Activated CD4-positive, alpha-beta T cell treated with anti-CD3 and anti-CD28 coated beads for 4 hours (primary cell): ENCODE measurements at places on chromosomes 6 and 20.

DNA sequence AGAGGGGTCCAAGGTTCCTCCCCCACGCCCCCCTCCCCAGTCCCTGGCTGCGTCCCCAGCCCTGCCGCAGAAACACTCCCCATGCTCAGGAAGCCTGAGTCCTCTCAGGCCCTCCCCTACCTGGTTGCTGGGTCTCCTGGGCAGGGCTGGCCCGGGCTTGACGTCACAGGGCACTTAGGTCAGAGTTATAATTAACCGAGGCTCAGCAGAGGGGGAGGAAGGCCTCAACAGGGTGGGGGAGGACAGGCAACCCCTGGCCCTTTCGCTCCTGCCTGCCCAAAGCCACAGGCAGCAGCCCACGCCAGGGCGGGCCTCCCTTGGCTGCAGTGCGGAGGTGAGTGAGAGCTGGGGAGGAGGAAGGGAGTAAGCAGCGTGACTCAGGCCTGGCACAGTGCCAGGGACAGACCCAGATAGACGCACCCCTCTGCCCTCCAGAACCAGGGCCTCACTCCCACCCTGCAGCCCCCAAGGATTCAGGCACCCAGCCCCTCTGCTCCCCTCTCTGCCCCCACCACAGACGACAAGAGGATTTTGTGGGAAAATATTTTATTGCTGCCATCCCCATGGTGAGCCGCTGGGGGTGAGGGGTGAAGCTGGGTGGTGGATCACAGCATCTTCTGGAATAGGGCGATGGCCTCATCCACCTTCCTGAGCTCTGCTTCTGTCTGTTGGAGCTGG is at the start of gene VWA7:
VWA7 (minus strand) TSS at position 340 of the 678 bp plus-strand sequence. CDS start 549 bp downstream, outside the sequence.
- DNase-seq = peak; percentile 77

- no peak for DNase-seq
Observed at GRCh38 chr6:87583822-87584221, 6.0 kb downstream of the RARS2 start.

DNA sequence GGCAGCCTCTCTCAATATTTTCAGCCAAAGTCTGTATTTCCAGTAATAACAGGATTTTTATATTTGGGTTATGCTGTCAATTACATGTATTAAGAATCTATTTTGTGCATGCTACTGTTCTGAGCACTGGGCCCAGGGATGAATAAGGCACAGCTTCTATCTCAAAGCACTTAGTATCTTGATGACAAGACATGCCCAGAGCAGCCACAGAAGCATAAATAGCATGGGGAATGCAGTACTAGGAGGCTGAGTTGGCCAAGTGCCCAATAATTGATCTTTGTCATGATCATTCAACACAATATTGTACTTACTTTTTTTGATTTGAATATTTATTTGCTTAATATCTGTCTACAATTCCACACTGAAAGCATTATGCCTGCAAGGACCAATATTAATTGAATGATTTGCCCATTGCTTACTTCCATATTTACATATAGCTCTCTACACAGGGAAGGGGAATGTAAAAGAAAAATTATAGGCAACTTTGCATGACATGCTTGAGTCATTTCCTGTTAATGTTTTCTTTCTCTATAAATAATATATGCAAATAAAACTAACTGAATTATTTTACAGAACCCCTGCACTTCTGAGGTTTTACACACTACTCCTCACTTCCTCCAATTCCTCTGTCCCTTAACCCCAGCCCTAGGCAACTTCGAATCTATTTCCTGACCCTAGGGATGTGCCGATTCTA is 298.9 kb upstream of the BMP2 start:
- DNase-seq = no peak

GRCh38 chr6:81534934-81535465 is 217.5 kb downstream of the TENT5A start:
- no peak for DNase-seq

DNA sequence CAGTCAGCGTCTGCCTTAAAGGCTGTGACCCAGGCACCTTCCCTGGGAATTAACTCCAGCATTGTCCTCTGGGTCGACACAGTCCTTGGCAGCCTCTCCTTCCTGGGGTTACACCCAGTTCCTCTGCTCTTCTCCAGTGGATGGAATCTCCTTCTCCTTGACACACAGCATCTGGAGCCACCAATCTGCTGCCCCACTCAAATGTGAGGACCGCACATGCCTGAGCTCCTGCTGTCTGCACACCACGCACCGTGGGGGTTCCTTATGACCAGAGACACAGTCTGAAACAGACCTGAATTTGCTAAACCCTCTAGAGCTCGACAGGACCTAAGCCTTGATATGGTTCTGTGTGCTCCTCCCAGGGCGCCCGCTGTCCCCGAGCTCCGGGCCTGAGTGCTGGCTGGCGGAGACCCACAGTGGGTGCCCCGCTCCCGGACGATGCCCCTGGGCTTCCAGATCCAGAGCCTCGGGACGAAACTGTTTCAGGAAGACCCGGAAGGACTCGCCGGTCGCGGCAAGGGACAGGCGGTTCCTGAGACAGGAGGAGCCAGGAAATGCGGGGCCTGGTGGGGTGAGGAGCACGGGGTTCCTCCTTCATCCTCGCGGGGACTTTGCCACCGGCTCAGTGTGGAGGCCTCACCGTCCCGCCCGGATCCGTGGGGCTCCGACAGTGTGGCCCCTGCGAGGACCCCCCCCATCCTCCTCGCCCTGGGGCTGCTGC is 2.5 kb upstream of the RAET1G start:
- DNase-seq = no peak

DNA sequence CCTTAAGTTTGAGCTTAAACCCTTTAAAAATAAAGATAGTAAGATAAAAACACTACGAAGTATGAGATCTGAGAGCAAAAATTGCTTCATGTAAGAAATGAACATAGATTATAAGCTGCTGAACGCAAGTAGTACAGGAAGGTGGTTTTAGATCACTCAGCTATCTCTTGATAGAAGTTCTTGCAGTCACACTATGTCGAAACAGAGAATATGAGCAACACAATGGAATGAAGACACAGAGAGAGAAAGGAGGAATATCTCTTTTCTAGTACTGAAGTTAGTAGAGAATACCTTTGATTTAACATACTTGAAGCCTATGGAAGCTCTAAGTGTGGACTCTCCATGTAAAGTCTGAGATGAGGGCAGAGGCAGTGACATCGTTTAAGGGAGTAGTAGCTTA is 162.7 kb downstream of the CDK19 start:
- DNase-seq = no peak

- no peak for DNase-seq
Observed at GRCh38 chr20:32623667-32624157, 38.6 kb upstream of the NOL4L start.

DNA sequence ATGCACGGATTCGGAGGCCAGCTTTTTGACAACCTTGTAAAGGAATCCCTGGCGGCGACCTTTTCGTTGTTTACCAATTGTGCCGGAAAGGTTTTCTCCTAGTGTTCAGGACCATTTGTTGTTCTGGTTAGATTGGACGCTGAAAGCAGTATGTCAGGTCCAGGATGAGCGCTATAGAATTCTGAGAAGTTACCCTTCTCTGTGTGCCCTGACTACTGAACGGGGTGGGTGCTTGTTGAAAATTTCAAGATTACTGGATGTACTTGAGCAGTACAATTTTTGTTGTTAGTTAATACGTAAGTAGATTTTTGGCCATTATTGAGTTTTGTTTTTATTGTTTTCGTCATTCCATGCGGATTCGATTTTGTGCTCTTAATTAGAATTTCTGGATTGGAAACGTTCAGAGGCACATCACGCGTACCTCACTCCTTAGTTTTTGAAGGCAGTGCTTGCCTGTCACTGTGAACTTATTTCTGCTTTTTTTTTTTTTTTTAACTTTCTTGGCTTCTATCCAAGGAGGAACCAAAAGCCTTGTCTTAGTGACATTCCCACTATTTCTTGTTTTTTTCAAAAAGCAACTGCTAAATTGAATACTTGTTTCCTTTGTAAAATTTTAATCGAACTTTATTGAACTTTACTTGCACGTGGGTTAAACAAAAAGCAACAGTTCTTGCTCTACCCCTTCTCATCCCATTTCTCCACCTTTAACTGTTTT is 898 bp downstream of the XRN2 start:
- DNase-seq = no peak

GRCh38 chr6:168152980-168153379 is 74.0 kb upstream of the FRMD1 start:
- no peak for DNase-seq

DNA sequence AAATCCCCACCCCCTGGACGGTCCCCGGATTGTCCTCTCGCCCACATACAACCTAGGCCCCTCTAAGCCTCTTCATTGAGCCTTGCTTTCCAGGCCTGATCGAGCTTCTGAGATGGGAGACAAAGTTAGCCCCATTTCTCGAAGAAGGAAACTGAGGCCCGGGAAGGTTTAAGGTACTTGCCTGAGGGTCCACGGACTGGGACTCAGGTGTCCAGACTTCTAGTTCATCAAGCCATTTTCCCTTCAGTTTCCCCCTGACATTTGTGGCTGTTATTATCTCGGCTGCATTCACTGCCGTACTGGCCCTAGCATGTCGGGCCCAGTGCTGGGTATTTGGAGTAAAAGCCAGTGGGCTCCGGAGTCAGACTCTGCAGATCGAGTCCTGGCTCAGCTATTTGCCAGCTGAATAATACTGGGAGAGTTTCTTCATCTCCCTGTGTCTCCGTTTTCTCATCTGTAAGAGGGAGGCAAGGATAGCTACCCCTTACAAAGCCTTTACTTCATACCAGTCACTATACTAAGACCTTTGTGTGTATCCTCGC is 633 bp downstream of the RPRD1B start:
- DNase-seq = no peak

DNA sequence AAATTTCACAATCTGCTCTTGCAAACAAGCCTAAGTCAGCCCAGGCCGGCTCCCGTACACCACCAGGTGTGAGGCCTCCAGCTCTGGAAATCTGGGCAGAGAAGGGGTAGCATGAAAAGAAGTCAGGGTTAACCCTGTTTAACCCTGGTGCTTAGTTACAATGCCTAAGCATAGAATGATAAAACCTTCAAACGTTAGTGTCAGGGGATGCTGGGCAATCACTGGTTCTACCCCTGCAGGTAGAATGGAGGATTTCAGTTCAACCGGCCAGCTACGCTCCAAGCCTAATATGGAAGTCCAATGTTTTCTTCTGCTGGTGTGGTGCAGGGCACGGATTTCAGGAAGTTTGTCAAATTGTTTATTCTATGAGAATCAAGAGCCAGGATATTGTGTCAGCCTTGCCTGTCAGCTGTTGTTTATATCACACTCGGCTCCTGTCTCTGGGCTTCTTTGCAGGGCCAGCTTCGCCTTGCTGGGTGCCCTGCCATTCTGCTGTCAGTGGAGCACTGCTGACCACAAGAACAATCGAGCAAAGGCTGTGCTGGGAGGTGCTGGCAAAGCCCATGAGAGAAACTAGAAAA is 20.2 kb upstream of the CD93 start:
- no peak for DNase-seq

DNA sequence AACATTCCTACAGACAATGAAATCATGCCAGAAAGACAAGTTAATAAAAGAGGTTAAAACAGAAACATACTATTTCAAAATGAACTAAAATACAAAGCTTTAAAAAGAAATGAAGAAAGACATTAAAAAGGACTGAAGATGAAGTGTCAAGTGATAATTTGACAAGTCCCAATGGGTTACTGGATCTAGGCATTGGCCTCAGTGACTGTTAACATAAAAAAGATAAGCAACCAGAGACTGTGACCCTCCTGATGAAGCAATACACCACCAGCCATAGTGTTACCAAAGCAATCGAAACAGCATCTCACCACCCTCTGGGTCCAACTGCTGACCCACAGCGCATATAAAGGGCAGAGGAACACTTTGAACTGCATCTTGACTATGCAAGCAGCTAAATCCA is 130.3 kb downstream of the FIG4 start:
- no peak for DNase-seq

DNA sequence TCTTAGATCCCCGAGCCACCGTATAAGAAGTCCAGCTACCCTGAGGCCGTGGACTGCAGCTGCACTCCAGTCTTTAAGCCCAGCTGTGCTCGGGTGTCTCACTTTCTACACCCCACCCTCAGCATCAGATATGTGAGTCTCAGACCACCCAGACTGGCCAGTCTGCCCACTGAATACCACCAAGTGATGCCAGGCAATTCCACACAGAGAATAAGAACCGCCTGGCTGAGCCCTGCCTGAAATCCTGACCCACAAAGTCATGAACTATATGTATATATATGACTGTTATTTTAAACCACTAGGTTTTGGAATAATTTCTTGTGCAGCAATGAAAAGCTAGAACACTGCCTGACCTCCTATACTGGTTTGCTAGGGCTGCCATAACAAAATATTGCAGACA is 106.7 kb downstream of the FOXF2 start:
- no peak for DNase-seq

DNA sequence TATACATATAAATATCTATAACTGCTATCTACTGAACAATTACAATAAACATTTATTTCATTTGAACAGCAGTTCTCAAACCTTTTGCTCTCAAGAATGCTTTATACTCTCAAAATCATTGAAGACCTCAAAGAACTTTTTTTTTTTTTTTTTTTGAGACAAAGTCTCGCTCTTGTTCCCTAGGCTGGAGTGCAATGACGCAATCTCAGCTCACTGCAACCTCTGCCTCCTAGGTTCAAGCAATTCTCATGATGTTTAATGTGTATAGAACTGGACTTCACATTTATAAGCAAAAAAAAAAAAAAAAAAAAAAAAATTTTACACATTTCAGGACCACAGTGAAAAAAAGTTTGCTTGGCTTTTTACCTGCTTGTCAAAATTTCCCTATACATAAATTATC is 11.7 kb downstream of the UBE2V1 start:
- no peak for DNase-seq

- no peak for DNase-seq
Observed at GRCh38 chr6:142714951-142715785, 229.8 kb downstream of the HIVEP2 start.

DNA sequence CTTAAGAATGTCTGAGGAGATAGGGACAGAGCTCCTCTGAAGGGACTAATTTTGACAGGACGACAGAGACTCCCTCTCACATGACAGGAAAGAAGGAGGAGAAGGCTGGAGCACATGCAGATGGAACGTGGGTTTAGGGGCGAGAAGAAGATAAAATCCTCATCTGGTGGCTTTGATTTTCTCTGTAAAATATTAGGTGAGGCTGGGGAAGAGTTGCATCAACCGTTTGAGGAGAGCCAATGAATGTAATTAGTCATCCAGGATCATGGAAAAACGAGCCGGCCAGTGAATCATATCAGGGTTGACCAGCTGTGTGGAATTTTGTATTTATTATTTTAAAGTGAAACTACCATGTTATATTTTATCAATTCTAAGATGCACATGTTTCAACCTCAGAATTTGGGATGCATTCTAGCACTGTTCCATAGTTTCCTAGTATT is 46.9 kb upstream of the ADGRF4 start:
- no peak for DNase-seq
